ENCODE measurements at places on chromosomes 11 and 22. TPM values are rescaled to one million over a fixed set of nuclear protein-coding genes. Genes with fewer than 3 reads are reported as not detected.
A peak's percentile ranks its signal among the peaks of the same experiment; 100 is the strongest.

GRCh38 chr11:646214-646613 lies 9.1 kb downstream of the DRD4 start:
- DNase-seq: no peak

DNA sequence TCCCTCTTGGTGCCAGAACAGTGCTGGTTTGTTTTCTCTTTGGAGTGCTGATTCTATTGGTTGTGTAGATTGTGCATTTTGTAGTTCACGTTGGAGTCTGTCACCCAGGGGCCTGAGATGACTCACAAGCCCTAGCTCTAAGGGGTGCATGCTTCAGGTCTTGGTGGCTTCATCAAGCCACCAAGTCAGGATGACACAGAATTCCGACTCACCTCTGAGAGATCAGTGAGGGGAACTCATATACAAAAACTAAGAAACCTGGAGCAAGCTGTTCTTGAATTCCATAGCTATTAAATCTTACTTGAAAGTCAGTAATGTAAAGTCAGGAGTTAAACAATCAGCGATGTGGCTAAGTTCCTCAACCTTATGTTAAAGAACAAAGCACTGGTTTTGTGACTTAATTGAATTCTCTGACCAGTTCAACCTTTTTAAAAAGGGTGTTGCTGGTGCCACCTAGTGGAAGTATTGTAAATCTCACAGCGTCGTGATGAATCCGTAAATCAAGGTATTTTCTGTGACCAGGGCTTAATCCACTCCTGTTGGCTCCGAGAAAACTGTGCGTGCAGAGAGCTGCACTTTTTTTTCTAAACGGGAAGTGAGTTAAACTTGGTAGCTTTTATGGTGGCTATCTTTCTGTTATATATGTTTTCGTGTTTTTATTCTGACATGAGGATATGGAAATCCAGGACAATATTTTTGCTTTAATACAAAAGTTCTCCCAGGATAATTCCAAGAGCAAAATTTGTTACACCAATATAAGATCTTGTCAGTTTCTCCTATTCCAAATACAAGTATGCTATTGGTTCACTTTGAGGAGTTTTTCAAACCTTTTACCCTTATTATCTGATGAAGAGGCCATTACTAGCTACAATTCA lies 14.6 kb downstream of the MMP13 start:
- DNase-seq: peak; percentile 75

C11orf52 gene
- total RNA-seq: 12.8 TPM

DNA sequence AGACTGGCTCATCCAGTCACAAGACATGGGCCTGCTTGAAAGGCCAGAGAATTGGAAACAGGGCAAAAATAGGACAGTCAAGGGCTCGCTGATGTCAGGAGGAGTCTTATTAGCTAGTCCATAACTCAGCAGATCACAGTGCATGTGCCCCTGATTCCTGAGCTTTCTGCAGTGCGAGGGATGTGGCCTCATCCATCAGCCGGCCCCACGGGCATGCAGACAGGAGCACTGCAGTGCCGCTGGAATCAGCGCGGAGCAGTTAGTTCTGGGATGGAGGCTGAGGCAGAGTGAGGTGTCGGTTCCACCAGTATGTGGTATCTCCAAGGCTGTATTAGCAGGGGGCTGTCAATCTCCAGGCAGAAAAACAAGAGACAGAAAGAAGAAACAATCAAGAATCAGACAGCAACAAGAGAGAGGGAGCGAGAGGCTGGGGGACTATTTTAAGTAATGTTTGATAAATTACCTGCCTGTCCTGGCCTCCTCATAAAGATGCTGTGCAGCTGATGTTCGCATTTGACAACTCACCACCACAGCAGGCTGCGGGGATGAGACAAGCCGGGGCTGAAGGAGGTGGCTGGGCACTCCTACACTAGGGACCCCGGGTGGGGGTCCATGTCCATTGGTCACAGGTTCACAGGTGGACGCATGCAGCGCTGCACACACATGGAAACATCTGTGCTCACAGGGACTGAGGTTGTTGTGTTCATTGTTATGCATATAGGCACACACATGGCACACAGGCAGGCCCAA lies 167.2 kb downstream of the TRIM29 start:
- no peak for DNase-seq

DTX4 gene
- total RNA-seq: 53.8 TPM

- DNase-seq: no peak
These were observed 12.0 kb upstream of the SESN3 start for GRCh38 chr11:95242845-95243605.

PGGHG gene
- 21.2 TPM for total RNA-seq

APOBEC3F gene
- total RNA-seq: 14.1 TPM

DNA sequence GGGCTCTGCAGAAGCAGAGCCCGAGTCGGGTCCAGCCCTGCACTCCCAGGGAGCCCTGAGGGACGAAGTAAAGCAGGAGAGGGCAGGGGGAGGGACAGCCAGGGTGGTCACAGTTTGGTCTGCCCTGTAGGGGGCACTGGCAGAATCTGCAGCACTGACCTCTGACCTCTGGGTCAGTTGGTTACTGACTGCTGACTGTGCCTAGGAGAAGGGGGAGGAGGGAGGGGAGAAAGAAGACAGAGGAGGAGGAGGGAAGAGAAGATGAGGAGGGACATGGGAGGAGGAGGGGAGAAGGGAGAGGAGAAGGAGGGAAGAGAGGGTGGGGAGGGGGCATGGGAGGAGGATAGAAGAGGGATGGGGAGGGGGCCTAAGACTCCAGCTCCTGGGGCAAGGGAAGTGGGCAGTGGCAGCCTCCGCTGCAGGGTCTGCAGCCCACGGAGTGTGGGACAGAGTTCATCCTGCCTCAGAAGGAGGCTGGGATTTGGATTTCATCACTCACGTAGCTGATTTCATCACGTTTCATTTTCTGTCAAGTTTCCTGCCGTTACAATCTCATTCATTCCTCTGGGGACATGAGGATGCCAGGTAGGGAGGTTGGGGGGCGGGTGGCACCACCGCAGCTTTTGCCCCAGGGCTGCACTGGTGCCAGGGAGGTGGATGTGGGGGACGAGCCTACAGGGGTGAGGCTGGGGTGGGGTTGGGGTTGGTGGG lies 55.2 kb downstream of the FLRT1 start:
- no peak for DNase-seq

GRCh38 chr22:49090853-49091135 lies 736.9 kb downstream of the BRD1 start:
- no peak for DNase-seq

CATSPER1 gene
- not detected for total RNA-seq

DNA sequence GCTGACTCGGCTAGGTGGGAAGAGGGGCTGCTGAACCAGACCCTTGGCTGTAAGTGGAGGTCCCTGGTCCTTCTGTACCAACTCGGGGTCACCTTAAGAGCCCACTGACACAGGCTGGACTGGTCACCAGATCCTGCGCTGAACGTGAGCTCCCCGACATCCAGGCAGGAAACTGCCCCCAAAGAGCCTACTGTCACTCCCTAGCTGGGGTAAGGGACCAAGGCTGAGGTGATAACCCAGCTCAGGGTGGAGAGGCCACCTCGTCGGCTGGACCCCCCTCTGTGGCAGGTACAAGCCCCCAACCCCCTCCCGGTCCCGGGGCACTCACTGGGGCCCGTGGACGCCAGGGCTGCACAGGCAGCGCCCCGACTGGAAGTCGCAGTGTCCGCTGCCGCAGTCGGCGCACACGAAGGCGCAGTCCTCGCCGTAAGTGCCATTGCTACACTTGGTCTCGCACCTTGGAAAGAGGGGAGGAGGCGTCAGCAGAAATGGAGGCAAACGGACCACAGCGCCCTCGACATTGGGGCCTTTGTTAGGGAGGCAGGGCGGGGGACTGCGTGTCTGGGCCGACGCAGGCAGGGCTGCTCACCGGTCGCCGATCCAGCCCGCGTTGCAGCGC lies 7.4 kb downstream of the SCARF2 start:
- no peak for DNase-seq

DNA sequence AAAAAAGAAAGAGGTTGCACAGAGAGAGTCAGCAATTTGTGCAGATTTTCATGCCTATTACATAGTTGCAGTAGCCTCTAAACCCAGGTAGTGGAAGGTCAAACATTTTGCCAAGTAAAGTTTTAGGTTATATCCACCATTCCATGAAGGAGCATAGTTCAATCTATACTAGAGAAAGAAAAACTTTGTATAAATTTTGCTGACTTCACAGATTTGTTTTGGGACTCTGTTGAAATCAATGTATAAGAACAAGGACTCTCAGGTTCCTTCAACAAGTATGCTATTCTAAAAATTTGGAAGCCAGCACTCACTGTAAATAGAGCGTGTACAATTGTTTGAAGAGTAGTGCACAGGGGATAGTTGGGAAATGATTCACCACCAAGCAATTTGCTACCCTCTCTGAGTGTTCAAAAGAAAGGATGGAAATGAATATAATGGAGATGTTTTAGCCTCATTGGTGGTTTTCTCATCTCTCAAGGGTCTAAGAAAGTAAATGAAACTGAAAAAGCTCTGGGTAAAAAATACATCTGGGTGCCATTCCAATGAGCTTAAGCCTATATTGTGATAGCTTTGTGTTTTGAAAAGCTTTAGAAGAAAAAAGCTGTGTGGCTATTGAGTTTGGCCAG lies 508.4 kb upstream of the LUZP2 start:
- DNase-seq: no peak

- no peak for DNase-seq
These were observed 69.3 kb downstream of the SHANK2 start for GRCh38 chr11:71182791-71183677.

- DNase-seq: no peak
These were observed 1.5 kb upstream of the CRACR2B start for GRCh38 chr11:826227-826621.

TRPC6 gene
- 4.7 TPM for total RNA-seq

All from mucosa of descending colon (tissue), 3 donors.